ENCODE measurements at places on chromosomes 6 and 20.
A peak's percentile ranks its signal among the peaks of the same experiment; 100 is the strongest.

GRCh38 chr20:51700809-51701285 lies 67.3 kb downstream of the ATP9A start:
- peak; percentile 71 for DNase-seq

DNA sequence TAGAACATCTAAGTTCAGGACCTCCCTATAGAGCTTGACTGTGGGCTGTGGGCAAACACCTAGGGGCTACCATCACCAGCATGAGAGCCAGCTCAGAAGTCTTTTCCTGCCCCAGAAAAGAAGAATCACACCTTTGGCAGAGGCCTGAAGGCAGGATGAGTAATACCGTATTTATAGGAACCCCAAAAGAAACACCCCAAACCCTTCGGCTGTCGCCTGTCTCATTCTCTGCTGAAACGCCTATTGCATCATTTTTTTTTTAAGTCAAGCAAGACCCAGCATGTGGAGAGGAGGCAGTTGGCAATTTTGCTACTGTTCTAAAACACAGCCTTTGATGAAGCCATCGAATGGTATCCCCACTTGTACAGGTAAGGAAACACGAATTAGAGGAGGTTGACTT lies 436.4 kb downstream of the TFAP2A start:
- no peak for DNase-seq

GRCh38 chr6:99606656-99607415 lies at the start of gene PRDM13:
Gene PRDM13, plus strand, starts transcription at chr6:99606833. Its CDS starts 202 bp downstream, at chr6:99607035.
- peak; percentile 51 for DNase-seq

DNA sequence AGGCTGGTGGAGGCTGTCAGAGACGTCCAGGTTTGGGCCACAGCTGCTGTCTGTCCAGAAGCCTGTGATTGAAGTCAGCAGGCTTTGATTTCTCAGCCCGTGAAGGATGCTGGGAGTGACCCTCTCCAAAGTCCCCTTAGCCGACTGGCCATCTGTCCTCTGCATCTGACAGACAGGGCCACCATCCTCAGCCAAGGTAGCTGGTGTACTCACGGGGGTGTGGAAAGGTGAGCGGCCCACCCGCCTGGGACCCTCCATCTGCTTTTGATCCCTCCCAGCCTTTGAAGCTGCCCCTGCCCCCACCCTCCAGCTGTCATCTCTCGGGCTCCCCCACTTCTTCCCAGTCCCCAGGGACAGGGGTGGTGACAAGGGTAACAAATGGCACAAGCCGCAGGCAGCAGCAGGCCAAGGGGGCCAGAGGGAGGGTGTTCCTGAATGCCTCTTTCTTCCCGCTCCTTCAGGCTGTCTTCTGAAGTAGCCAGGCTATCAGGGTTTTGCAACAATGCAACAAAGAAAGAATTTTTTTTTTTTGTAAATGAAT lies 84.4 kb downstream of the EYA2 start:
- no peak for DNase-seq

- peak; percentile 54 for DNase-seq
Measured at GRCh38 chr6:132144456-132144855, 193.3 kb upstream of the CCN2 start.

DNA sequence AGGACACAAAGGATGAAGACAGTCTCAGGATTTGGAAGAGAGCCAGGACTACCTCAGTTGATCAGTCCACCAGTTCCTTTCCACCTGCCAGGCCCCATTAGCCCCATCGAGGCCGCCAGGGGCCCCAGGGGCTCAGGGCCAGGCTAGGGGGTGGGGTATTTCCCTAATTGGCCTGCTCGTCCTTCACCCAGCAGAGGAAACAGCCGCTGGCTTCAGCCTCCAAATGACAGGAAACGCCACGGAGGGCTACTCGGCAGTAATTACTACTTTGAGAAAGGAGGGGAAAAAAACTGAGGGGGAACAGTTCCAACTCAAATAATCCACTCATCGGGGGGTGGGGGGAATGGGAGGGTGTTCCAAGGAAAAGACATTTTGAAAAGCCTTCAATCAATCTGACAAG lies 42.7 kb downstream of the MAFB start:
- DNase-seq, result no peak

DNA sequence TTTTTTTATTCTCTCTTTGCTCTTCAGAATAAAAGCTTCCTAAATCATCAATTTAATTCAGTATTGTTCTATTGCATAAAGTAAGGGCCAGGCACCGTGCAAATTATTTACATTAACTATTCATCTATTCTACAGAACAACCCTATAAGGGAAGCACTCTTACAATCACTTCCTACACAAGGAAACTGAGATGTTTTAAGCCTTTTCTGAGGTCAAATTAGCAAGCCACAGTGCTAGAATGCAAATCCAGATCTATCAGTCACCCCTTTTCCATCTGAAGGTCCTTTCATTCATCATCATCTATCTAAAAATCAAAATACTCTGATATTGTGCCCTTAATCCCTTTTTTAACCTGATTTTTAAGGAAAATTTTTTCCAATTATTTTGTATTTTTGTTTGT lies 31.2 kb downstream of the FRK start:
- DNase-seq, result no peak

DNA sequence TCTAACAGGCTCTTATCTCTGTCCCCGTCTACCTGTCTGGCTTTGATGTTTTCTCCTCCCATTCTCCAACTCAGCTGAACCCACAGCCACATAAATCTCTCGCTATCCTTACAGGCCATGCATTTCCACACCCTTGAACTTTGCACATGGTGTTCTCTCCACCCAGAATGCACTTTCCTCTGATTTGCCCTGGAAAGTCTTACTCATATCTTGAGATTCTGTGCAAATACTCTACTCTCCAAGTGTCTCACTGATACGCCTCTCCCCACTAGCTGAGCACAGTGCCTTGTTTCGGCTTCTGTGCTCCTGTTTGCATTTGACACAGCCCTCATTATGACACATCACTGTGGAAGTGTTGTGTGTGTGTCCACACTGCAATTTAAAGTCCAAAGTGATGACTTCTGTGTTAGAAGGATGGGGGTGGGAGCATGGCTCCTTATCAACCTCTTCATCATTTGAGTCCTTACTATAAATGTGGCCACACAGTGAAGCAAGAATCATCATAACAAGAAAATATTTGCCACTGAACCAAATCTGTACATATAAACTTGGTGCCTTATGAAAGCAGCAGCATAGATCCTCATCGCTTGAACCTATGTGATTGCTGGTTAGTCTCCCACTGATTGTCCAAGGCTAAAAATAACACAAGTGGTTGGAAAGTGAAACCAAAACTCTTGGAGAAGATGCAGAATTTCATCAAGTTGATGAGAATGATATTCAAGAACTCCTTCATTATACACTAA lies 5.5 kb upstream of the PRELID3B start:
- no peak for DNase-seq

DNA sequence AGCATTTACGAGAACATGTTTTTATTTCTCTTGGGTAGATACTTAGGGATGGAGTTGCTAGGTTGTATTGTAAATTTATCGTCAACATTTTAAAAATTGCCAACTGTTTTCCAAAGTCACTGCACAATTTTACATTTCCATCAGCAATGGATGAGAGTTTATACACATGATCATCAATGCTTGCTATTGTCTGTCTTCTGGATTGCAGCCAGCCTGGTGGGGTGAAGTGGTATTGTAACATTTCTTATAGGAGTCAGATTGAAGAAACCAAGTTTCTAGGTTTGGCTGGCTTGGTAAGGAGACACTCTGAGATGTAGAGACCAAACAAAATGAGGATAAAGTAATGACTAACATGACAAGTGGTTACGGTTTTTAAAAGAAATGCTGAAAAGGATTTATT lies 57.1 kb upstream of the HDDC2 start:
- DNase-seq, result no peak

DNA sequence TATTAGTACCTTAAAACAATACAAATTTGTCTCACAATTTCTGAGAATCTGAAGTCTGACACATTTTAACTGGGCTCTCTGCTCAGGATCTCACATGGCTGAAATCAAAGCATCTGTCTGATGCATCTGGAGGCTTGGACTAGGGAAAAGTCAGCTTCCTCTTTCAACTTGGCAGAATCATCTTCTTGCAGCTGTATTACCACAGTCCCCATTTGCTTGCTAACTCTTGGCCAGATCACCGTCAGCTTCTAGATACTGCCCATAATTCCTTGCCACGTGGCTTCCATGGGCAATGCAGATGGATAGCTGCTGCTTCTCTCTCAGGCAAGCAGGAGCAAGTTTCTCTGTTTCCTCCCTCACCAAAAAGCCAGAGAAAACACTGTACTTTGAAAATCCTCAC lies 1106.4 kb upstream of the CITED2 start:
- DNase-seq, result no peak

DNA sequence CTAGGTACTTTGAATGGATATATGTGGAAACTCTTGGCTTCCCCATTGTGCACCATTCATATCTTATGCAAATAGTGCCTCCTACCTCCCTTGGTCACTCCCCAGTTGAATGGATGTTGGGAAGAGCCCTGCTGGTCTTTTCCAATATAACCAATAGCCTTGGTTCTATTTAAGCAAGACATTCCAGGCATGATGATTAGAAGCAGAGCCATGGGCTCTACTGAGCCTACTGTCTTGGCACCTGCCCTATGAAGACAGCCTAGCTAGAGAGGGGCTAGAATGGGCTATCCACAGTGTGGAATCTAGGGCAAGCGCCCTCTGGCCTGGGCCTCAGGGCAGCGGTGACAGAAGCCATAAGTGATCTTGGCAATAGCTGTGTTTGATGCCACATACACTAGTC lies 15.6 kb downstream of the SLC17A1 start:
- no peak for DNase-seq

DNA sequence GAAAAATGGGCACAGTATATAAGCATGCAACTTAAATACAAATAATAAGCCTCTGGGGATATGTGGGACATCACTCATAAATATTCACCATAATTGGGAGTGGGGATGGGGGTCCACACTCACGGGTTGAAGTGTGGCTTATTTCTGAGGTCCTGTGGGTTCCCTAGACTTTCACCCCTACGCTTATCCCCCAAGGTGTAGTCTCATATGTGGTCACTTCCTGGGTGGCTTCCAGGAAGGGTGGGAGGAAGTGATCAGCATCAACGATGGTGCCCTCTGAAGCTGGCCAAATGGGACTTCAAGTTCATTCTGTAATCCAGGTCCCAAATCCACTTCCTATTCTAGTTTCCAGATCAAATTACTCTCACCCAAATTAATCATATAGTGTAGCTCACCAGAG lies 59.5 kb downstream of the GNAS start:
- DNase-seq, result no peak

DNA sequence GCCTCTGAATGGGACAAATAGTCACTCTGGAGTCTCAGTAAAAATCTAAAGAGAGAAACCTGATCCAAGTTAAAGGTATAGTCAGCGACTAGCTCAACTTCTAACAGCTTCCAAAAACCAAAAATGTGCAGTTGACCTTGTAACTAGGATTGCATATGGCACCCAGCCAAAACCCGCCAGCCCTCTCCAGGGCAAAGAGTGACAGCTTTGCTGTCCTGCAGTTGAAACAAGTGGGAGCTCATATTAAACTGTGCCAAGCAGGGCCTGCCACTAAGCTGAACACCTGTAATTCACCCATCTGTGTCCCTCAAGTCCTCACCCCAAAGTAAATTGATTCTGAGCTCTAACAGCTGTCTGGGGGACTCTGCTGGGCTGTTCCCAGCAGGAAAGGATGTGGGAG lies 695.3 kb downstream of the MAFB start:
- no peak for DNase-seq

DNA sequence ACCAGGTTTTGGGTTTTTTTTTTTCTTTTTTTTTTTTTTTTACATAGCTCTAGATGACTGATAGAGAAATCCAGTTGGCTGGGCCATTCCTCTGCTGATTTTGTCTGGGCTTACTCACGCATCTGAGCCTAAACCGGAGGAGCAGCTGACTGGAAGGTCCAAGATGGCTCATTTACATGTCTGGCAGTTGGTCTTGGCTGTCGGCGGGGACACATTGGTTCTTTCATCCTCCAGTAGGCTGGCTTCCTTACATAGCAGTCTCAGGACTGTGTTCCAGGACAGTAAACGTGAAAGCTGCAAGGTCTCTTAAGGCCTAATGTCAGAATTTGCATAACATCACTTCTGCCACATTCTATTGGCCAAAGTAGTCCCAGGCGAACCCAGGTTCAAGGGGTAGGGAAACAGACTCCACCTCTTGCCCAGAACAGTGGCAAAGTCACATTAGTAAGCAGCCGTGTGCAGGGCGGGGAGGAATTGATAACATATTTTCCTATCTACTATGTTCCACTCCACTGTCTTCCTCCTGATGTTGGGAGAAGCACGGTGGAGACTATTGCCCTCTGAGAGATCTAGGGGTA lies 87.0 kb downstream of the CDH22 start:
- peak; percentile 60 for DNase-seq

DNA sequence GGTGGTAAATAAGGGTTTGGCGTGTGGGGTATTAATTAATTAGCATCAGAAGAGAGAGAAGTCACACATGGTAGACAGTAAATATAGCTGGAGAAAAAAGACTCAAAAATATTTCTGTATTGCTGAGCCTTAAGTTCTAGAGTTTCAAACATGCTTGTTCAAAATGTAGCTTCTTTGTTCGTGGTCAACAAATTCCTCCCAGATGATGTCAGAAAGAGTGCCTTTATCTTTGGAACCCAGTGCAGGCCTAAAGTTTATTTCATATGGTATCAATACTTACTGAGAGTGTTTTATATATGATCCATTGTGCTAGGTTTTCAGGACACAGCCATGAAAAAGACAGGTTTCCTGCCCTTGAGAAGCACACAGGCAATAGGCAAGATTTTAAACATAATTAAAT lies 18.3 kb downstream of the MARCKS start:
- DNase-seq, result peak; percentile 33

DNA sequence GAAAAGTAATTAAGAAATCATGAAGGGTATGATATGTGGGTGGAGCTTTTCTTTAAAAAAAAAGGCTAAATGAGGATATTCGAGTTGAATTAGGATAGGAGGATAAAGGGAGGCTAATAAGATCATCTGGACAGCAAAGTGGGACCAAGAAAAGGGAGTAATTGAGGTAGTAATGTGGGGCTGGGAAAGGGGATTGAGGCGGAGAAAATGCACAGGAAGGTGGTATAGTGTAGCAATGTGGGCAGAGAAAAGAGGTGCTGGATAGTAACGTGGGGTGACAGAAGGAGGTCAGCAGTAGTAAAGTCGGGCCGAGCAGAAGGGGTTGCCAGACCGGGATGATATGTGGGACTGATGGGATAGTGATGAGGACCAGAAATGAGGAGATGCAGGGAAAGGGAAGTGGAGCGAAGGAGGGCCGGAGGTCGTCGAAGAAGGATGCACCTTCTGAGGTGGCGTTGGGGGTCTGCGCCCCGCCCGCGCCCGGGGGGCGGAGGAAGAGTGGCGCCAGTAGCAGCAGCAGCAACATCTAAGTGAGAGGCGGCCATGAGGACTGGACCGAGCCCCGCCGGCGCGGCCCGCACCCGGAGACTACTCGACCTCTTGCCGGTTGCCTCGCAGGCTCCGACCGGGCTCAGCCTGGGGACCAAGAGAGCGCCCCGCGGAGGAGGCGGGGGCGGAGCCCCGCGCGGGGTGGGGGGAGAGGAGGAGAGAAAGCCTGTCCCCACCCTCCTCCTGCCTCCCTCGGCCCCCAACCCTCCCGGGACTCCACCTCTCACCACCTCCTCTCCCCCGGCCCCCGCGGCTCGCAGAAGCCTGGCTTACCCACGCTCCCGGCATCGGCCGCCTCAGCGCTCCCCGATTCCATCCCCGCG lies 887 bp downstream of the GABBR1 start:
- peak; percentile 82 for DNase-seq
